ENCODE measurements at places on chromosomes 12 and 14.

DNA sequence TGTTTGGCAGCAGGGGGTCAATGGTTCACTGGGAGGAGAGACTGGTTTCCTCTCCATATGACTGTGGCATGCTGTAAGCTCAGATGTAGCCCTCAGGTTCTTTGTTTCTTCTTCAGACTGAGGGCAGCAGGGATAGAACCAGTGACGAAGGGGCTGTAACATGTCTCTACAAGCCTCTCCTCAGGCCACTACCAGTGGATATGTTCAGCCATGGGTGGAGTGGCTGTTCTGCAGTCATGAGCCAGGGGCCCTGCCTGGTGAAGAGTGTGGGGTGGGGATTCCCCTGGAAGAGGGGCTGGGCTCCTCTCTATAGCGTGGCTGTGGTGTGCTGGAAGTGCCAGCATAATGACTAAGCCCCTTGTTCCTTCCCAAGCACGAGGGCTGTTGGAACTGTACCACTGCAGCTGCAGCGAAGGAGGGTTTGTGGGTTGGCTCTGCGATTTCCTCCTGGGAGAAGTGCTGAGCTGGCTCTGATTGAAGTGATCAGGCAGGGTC lies 55.8 kb downstream of the CMAS start:
- no peak overlapping the region for H3K27ac ChIP-seq
- H3K4me3 ChIP-seq, result no peak overlapping the region
- H3K27me3 ChIP-seq, result peaks cover 6% of the 10 kb centered on the region

GRCh38 chr14:88695870-88696269 lies 96.9 kb downstream of the EML5 start:
- no peak overlapping the region for H3K4me3 ChIP-seq
- DNase-seq, result no peak
- H3K4me1 ChIP-seq, result no peaks in the 10 kb centered on the region
- peaks cover 9% of the 10 kb centered on the region for H3K36me3 ChIP-seq
- H3K27me3 ChIP-seq, result no peaks in the 10 kb centered on the region

- H3K27me3 ChIP-seq, result peaks cover 55% of the 10 kb centered on the region
- H3K36me3 ChIP-seq, result no peaks in the 10 kb centered on the region
- peaks cover 7% of the 10 kb centered on the region for H3K4me1 ChIP-seq
- H3K27ac ChIP-seq, result no peak overlapping the region
Measured at GRCh38 chr12:52311285-52311648, 9.9 kb downstream of the KRT83 start.

DNA sequence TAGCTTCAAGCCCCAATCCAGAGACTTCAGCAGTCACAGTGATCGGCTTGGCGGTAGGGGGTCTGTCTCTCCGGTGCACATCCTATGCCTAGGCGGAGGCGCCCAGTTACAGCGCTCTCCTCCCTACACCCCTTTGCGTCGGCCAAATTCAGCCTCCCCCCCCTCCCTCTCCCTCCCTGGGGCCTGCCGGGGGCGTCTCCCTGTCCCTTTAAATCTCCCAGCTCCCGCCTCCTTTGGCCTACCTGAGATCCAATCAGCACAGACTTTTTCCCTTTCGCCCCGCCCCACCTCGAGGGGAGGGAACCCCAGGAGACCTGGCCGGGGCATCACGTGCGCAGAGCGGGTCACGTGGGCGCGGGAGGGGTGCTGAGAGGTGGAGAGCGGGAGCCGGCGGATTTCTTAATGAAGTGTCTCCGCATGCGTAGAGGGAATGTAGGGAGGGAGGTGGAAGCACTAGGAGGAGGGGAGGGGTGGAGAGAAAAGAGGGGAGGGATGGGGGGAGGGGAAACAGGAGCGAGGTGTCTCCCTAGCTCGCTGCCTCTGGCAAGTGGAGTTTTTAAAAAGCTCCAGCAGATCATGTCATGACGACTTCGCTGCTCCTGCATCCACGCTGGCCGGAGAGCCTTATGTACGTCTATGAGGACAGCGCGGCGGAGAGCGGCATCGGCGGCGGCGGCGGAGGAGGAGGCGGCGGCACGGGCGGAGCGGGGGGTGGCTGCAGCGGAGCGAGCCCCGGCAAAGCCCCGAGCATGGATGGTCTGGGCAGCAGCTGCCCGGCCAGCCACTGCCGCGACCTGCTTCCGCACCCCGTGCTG lies at the start of gene HOXC13:
TSS of gene HOXC13 (plus strand) at position 506 of the 815 bp plus-strand sequence. CDS start at position 582, 76 bp downstream.
- H3K4me3 ChIP-seq, result no peak within 1 kb of the TSS
- peaks cover 88% of the 10 kb centered on the region for H3K27me3 ChIP-seq
- no peaks in the 10 kb centered on the region for H3K36me3 ChIP-seq
- peak; percentile 32 for DNase-seq
- peaks cover 7% of the 10 kb centered on the region for H3K4me1 ChIP-seq

GRCh38 chr14:51884086-51884927 lies 23.9 kb downstream of the GNG2 start:
- H3K27ac ChIP-seq, result peak overlapping the region; percentile 54
- peaks cover 44% of the 10 kb centered on the region for H3K36me3 ChIP-seq
- H3K27me3 ChIP-seq, result no peaks in the 10 kb centered on the region
- no peak for DNase-seq

GRCh38 chr14:35107866-35108265 lies 13.9 kb downstream of the PPP2R3C start:
- H3K36me3 ChIP-seq, result peaks cover 40% of the 10 kb centered on the region
- DNase-seq, result no peak
- H3K27me3 ChIP-seq, result no peaks in the 10 kb centered on the region
- peaks cover 3% of the 10 kb centered on the region for H3K4me1 ChIP-seq
- H3K27ac ChIP-seq, result no peak overlapping the region

- no peak overlapping the region for H3K27ac ChIP-seq
- H3K27me3 ChIP-seq, result no peaks in the 10 kb centered on the region
- no peaks in the 10 kb centered on the region for H3K4me1 ChIP-seq
Measured at GRCh38 chr14:85363358-85363757, 166.6 kb upstream of the FLRT2 start.

DNA sequence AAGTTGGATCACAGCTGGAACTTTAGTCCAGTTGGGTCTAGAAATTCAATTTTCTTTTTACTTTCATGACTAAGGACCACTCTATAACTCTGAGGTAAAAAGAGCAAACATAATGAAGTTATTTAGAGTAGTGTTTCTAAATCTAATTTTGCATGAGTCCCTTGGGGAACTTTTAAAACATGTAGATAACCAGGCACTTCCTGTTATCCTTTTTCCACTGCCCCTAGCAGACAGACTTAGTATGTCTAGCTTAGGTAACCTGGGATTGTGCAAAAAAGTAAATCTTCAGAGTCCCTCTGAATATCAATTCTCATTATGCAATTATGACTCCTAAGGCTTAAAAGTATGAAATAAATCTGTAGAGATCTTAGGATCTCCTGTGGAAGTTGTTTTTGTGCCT lies 371.2 kb downstream of the DIO2 start:
- H3K4me1 ChIP-seq, result no peaks in the 10 kb centered on the region
- no peak overlapping the region for H3K4me3 ChIP-seq
- H3K36me3 ChIP-seq, result no peaks in the 10 kb centered on the region
- no peaks in the 10 kb centered on the region for H3K27me3 ChIP-seq
- no peak for DNase-seq
- no peak overlapping the region for H3K27ac ChIP-seq

- H3K4me3 ChIP-seq, result no peak overlapping the region
- H3K27ac ChIP-seq, result no peak overlapping the region
- no peaks in the 10 kb centered on the region for H3K27me3 ChIP-seq
- H3K4me1 ChIP-seq, result peaks cover 12% of the 10 kb centered on the region
- no peak for DNase-seq
- H3K36me3 ChIP-seq, result peaks cover 12% of the 10 kb centered on the region
Measured at GRCh38 chr12:108815875-108816594, 41.3 kb downstream of the SSH1 start.

DNA sequence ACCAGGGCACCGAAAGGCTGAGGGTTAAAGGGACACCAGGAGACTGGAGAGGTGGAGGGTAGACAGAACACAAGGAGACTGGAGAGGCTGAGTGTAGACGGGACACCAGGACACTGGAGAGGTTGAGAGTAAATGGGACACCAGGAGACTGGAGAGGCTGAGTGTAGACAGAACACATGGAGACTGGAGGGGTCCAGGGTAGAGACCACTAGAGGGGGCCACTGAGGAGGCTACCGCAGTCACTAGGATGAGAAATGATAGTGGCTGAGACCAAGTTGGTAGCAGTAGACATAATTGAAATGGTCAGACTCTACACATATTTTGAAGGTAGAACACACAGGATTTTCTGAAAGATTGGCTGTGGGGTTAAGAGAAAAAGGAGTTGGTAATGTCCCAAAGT lies 68.2 kb downstream of the PAH start:
- no peaks in the 10 kb centered on the region for H3K36me3 ChIP-seq
- no peak for DNase-seq
- H3K27me3 ChIP-seq, result peaks cover 2% of the 10 kb centered on the region
- no peak overlapping the region for H3K27ac ChIP-seq

GRCh38 chr12:76519538-76519937 lies 40.0 kb downstream of the OSBPL8 start:
- peak; percentile 10 for DNase-seq
- peaks cover 43% of the 10 kb centered on the region for H3K4me1 ChIP-seq
- H3K27me3 ChIP-seq, result no peaks in the 10 kb centered on the region
- peaks cover 61% of the 10 kb centered on the region for H3K36me3 ChIP-seq
- H3K4me3 ChIP-seq, result no peak overlapping the region

GRCh38 chr12:67578976-67579661 lies 69.4 kb upstream of the DYRK2 start:
- H3K4me1 ChIP-seq, result peaks cover 32% of the 10 kb centered on the region
- no peak for DNase-seq
- no peaks in the 10 kb centered on the region for H3K36me3 ChIP-seq
- H3K27ac ChIP-seq, result peak overlapping the region; percentile 58

DNA sequence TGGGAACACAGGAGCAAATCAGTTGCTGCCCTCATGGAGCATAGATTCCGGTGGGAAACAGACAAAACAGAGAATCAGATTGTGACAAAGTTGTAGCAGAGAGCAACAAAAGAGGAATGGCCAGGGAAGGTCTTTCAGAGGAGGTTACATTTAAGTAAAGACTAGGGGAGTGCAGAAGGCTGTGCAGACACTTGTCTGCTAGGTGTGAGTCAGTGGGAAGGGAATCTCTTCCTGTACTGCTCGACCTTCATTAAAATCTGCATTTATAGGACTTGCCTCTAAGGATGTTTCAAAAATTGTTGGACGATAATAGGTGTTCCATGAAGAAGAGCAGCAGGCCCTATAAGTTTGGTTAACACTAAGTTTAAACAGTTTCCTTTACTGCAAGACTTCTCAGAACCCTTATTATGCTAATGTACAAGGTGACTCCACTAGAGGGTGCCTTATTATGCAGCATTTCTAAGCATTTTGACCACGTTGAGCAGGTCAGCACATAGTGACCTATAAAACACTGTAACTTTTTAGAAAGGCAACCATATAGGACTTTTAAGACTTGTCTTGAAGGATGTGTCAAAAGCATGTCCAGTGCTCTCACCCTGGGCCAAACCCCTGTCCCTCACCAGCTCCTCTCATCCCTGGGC lies 91.8 kb upstream of the RIC8B start:
- DNase-seq, result no peak
- no peaks in the 10 kb centered on the region for H3K36me3 ChIP-seq
- H3K4me3 ChIP-seq, result no peak overlapping the region

- no peaks in the 10 kb centered on the region for H3K27me3 ChIP-seq
- no peak overlapping the region for H3K27ac ChIP-seq
- no peaks in the 10 kb centered on the region for H3K4me1 ChIP-seq
- peaks cover 81% of the 10 kb centered on the region for H3K36me3 ChIP-seq
- H3K4me3 ChIP-seq, result no peak overlapping the region
Measured at GRCh38 chr14:73924337-73924736, 25.6 kb downstream of the FAM161B start.

- peaks cover 4% of the 10 kb centered on the region for H3K27me3 ChIP-seq
- H3K4me3 ChIP-seq, result no peak overlapping the region
- no peaks in the 10 kb centered on the region for H3K36me3 ChIP-seq
- H3K4me1 ChIP-seq, result peaks cover 35% of the 10 kb centered on the region
- no peak for DNase-seq
Measured at GRCh38 chr14:56129092-56129491, 10.9 kb downstream of the PELI2 start.

DNA sequence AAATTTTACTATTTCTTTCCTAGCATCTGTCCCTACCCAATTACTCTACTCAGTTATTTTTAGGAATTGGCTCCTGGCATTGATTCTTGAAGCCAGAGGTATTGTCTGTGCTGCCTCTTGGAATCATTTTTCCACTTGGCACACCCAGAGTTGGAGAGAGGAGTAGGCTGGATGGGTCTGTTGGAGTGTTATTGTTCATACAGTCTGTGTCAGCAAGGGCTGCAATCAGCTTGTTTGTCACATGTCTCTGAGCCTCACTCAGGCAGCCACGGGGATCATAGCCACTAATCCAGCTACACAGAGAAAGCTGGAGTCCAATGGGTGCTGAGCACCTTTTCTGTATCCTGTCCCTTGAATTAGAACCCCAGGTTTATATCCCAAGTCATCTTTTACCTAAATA lies 176.0 kb upstream of the DYRK2 start:
- no peaks in the 10 kb centered on the region for H3K27me3 ChIP-seq
- no peak overlapping the region for H3K4me3 ChIP-seq
- H3K4me1 ChIP-seq, result peaks cover 6% of the 10 kb centered on the region

DNA sequence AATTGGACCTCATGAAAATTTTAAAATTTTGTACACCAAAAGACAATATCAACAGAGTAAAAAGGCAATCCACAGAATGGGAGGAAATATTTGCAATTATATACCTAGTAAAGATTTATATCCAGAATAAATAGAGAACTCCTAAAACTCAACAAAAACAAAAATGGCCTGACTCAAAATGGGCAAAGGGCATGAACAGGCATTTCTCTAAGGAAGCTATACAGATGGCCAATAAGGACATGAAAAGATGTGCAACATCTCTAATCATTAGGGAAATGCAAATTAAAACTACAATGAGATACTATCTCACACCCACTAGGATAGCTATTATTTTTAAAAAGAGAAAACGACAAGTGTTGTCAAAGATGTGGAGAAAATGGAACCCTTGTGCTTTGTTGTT lies 10.9 kb upstream of the APOF start:
- H3K4me1 ChIP-seq, result peaks cover 1% of the 10 kb centered on the region
- peaks cover 2% of the 10 kb centered on the region for H3K36me3 ChIP-seq
- DNase-seq, result no peak
- no peak overlapping the region for H3K27ac ChIP-seq

DNA sequence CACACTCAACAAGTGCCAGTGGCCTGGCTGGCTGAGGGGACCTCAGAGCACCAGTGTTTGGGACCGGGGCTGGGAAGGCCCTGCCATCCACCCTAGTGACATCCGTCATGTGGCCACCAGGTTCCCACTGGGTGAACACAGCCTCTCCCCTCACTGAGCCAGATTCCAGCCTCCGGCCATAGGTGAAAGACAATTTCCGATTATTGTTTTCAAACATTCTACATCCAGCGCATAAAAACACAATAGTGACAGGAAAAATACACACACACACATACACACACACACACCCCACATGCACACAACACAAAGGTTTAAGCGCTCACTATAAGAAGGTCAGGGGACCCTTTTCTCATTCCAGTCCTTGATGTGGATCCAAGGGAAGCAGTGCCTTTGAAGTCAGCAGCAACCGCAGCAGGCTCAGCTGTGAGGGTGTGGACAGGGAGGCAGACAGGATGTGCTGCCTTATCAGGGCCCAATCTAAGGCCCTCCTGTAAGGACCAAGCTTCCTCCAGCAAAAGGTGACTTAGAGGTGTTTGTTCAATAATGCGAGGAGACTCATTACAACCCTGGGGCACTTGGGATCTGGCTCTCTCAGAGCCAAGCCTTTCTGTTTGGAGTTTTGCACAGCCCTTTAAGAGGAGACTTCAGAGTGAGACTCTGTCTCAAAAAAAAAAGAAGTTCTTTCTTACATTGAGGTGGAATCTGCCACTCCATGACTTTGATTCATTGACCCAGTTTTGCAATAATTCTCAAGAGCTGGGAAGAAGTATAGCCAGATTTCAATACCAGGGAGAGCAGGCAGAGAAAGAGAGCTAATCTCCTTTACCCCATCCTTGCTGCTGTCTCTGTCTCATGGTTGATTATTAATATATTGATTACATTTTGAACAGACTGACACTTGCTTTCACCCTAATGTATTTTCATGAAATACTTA lies 227.8 kb downstream of the ZFP36L1 start:
- peaks cover 30% of the 10 kb centered on the region for H3K4me1 ChIP-seq
- no peak overlapping the region for H3K27ac ChIP-seq
- peaks cover 2% of the 10 kb centered on the region for H3K36me3 ChIP-seq
- H3K4me3 ChIP-seq, result no peak overlapping the region

Measured in activated naive CD8-positive, alpha-beta T cell treated with anti-CD3 and anti-CD28 coated beads, Interleukin-2, amount 50 U/mL, for 24 hours (primary cell).